Adrenal gland (tissue), 19 donors: ENCODE measurements at places on chromosomes 2 and 18.

DNA sequence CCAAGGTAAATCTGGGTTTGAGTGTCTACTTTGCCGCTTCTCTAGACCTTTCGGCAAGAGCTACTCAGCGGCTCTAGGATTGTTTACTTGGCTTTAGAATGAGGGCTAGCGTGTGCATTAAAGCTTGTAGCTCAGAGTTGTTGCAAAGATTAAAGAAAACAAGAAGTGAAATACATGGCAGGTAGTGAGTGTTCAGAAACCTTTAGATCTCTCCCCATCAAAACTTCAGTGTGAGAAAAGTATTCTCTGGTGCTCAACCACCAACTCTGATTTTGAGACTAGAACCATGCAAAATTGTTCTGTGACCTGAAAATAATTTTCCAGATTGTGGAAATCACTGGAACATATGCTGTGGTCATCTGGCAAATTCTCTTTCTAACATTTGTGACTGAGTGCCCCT, 512.0 kb downstream of the CMPK2 start:
- no peak for DNase-seq

DNA sequence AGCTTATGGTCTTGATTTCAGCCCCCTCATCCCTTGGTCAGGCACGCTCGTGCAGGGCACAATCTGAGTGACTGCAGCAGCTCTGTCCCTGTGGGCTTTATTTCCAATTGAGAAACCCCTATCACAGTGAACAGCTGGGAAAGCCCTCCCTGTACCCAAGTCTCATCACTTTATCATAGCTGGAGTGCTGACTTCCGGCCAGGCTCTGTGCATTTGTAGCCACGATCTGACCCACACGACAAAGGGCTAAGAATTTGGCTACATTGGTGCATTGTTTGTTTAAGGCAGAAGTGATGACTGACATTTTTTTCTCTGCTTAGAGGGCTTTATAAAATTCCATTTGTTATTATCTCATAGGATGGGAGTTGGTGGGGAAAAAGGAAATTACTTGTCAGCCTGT, 184.4 kb downstream of the KCNS3 start:
- DNase-seq, result no peak

- peak; percentile 14 for DNase-seq
These were observed 487.0 kb downstream of the TNS1 start for GRCh38 chr2:217515615-217516309.

DNA sequence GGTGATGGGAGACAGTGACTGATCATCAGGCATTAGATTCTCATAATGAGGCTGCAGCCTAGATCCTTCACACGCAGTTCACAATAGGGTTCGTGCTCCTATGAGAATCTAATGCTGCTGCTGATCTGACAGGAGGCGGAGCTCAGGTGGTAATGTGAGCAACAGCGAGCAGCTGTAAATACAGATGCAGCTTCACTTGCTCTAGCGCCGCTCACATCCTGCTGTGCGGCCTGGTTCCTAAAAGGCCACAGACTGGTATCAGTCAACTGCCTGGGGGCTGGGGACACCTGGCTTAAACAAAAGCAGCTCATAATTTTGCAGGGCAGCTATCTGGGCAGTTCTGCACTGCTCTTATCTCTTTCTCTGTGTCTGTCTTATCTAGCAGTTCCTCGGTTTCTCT, 20.4 kb upstream of the CD226 start:
- no peak for DNase-seq

DNA sequence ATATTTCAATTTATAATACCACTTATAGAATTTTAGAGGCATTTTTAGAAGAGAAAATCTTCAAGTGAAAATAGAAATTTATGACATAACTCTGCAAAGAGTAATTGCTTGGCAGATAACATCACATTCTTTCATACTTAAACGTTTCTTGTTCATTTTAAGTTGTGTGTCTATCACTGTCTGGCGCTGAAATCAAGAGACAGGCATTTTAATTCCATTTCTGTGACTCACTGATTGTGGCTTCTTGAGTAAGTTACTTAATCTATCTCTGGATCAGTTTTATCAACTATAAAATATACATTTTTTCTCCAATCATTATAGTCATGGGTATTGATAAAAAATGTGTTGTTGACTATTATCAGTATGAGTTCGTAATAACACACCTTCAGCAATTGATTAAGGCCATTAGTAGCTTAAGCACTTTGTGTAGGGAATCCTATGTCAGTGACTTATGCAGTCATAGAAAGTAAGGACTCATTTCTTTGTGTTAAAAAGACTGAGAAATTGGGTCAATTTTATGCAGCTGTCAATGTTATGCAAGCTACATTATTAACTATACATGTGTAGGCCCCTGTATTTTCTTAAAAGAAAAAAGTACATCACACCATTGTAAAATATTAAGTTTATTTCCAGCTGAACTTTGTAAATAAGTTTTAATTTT, 497.3 kb downstream of the CCDC85A start:
- DNase-seq, result no peak

GRCh38 chr2:133377021-133377481, 191.2 kb downstream of the NCKAP5 start:
- DNase-seq, result no peak

GRCh38 chr2:236112466-236112865, 55.7 kb downstream of the GBX2 start:
- no peak for DNase-seq

DNA sequence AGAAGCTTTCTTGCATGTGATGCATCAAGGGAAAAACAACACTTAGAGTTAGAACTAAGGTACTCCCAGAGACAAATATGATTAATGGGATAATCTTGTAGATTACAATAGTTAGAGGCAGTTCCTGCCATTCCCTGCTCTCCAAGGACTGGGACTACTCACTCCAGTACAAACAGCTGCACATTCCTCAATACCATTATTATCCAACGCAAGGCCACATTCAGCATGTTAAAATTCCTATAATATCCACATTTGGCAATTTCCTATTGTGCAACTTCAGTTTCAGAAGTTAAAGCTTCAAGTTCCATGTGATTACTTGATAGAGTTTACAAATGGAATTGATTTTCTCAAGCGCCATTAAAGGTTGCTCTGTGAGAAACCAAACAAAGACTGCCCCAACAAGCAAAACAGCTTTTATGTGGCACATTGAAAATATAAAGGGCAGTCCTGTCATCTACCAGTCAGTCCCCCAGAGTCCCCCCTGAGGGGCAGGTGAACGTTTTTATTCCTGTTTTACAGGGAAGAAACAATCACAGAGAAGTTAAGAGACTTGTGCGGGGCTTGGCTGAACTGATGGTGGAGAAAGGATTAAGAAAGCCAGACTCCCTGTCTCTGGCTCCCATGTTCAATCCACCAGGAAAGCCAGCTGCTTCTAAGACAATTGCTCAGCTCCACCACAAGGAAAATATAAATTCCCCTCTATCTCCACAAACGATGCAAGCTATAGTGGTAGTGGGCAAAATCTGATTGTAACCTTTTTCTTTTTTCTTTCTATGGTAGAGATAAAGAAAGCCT, 72.6 kb downstream of the TXNL1 start:
- no peak for DNase-seq

GRCh38 chr2:155502766-155503165, 804.3 kb downstream of the KCNJ3 start:
- DNase-seq, result no peak

DNA sequence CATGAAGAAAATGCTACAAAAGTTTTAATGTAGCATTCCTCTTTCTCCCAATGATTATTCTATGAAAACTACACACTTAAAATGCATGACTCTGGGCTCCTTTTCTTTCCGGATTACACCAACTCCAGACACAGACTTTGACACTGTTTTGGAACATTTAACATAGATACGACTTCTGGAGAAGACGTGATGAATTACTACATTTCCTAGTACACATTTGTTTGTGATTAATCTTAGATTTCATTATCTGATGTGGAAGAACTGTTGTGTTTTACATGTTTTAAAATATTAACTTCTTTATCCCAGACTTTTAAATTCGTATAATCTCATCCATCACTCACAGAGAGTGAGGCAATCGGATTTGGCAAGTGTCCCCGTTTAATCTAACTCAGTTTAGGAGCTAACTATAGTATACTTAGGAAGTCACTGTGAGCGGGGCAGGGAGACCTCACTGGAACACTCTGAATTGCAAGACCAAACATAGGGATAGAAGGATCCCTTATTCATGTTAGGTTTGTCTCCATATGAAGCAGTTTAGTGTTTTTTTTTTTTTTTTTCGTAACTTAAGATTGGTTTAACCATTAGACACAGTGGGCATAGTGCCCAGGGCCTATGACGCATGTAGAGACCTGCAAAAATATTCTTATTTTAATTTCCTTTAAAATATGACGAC, 66.7 kb downstream of the PDE1A start:
- DNase-seq, result no peak

DNA sequence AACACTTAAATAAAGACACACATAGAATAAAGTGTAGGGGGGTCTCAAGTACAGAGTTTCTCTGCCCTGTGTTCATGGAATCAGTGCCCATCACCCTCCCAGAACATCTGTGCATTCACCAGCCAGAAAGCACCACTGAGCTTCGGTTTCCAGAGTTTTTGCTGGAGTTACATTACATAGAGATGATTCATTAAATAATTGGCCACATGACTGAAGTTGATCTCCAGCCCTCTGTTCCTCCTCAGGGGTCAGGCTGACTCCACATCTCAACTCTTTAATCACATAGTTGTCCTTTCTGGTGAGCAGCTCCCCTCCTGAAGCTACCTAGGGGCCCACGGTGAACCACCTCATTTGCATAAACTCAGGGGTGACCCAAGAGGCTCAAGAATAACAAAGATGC, 129.8 kb downstream of the METTL4 start:
- DNase-seq, result no peak

DNA sequence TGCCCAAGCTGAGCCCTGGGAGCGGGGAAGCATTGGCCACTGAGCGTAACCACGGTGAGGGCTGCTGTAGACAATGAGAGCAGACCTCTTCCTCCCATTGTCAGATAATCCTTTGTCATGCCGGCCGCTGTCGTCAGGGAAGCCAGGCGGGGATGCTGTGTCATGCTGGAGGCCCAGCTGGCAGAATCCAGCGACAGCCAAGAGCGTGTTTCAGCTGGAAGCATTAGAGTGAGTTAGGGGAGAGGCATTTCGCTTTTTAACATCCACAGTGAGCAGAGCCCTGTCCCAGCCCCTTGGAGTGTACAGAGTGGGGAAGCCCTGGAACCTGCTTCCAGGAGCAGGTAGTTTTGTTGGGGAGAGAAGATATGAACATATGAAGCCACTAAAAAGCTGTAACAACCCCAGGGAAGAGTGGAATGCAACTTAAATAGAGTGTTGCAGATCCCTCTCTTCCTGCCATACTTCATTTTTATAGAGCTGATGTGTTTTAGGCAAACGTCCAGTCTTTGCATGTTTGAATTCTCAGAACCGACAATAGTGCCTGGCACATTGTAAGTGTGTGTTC, 7.0 kb downstream of the CTIF start:
- peak; percentile 63 for DNase-seq

DNA sequence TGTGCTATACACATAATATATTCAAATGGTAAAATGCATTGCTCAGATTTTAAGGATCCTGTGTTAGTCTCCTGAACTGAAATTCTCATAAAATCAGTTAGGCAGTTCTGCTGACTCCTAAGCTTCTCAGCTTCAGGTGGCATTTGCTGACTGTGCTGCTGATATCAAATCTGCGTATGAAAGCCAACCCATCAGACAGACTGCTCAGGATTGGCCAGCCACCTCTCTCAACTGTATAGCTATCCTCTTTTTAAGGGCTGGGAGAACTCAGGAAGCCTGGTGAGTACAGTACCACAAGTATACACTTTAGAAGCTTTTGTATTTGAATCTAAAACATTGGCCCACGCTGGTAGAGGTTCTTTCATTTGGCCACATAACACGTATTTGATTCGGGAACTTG, 28.7 kb downstream of the PTCD3 start:
- DNase-seq, result no peak

DNA sequence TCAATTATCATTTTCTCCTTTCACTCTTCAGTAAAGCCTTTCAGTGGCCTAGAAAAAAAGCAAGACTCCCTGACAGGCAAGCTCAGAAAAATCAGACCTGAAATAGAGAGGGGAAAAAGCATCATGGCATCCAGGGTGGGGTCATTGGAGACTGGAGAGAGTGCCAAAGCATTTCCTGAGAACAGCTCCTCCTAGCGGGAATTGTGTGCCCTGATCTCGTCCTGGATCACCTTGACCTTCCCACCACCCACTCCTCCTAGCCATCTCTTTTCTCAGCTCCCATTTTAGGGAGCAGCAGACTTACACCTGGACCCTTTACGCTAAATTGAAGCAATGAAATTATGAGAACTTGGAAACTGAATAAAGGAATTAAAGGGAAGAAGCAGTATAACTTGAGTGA, 176.6 kb downstream of the VWC2L start:
- no peak for DNase-seq

DNA sequence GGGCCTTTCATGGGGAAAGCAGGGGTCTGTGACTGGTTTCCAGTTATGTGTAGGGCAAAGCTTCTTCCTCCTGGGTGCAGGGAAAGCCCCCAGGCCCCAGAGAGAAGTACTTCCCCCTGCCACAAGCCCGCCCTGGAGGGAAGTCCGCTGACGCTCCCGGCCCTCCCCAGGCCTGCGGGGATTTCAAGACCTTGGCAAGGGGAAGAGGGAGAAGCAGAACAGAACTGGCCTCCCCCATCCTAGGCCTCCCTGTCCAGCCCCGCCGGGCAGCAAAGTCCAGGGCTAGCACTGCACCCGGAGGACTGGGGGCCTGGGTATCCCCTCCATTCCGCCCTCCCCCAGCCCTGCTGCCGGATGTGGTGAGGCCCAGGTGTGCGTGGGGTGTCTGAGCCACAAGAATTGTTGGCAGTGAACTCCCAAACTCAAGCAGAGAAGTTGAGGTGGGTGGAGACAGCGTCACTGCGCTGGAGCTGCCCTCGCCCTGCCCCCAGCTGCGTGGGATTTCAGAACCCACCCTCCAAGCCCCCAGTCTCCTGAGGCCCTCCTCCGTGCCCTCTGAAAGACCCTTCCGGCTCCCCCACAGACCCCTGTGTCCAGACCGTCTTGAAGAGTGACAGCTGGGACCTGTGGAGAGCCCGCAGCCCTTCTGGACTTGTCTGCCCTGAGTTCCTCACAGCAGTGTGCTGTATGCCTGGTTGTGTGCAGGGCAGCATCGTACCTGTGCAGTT, 1.1 kb upstream of the DUSP2 start:
- peak; percentile 31 for DNase-seq

DNA sequence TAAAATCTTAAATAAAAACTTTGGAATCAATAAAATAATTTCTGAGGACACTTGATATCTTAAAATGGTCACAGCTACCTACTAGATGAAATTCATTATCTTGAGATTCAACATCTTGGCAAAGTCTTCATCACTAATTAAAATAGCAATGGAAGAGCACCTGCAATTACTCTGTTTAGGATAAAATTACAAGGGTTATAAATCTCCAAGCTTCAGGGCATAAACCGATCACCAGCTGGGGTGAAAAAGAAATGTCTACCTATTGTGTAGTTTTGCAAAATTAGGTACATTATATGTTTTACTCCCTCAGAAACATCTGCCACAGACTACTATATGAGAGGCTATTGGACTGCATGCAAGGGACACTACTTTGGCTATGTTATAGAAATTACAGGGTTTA, 327.1 kb downstream of the CCDC178 start:
- no peak for DNase-seq
